ENCODE measurements at places on chromosomes 12 and 14.

GRCh38 chr14:102902523-102903247 is 19.8 kb upstream of the AMN start:
- no peak for DNase-seq

DNA sequence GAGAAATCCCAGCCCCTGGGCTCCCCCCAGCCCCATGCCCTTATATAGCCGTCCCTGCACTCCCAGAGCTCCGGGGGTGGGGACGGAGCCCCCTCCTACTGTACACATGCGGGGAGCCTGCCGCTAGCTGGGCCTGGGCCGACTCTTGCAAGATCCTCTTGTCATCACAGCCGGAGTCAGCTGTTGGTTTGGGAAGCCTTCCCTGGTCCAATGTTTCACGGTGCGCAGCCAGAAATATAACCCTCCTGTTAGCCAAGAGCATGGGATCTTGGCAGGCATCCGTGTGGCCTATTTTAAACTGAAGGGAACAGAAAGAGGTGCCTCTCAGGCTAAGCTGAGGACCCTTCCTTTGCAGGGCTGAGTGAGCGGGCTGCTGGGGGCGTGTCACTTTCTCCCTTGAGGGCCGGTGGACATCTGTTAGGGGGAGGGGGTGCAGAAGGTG is 175.3 kb downstream of the TSPAN9 start:
- no peak for DNase-seq

DNA sequence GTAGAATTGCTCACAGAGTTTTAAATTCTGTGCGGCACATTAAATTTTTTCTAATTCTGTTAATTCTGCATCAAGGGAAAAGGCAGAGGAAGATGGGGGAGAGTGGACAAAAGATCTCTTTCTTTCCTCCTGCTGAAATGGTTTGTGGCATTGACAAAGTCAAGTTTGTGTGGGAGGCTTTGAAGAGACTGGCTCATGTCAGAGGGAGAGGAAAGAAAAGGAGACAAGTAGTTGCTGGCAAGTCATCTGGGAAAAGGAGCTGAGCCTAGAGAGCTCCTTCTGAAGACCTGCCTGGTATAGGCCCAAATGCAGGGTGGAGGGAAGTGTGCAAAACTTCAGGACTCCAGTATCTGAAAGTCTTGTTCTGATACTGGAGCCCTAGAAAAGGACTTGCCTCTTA is 36.3 kb downstream of the TTLL5 start:
- no peak for DNase-seq

DNA sequence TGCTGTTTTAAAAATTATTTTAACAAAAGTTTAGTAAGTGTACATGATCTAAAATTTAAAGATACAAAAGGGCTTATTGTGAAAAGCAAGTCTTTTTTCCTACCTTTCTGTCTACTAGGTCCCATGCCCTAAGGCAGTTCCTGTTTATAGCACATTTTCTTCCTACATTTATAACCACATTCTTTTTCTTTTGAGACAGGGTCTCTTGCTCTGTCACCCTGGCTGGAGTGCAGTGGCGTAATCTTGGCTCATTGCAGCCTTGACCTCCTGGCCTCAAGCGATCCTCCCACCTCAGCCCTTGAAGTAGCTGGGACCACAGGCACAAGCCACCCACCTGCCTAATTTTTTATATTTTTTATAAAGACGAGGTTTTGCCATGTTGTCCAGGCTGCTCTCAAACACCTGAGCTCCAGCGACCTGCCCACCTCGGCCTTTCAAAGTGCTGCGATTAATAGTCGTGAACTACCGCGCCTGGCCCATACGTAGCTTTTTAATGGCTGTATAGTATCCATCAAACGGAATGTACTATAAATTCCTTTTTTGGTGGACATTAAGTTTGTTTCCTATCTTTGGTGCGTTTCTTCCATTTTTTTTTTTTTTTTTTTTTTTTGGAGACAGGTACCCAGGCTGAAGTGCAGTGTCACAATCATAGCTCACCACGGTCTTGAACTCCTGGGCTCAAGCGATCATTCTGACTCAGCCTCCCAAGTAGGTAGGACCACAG is 20.9 kb downstream of the FRS2 start:
- no peak for DNase-seq

DNA sequence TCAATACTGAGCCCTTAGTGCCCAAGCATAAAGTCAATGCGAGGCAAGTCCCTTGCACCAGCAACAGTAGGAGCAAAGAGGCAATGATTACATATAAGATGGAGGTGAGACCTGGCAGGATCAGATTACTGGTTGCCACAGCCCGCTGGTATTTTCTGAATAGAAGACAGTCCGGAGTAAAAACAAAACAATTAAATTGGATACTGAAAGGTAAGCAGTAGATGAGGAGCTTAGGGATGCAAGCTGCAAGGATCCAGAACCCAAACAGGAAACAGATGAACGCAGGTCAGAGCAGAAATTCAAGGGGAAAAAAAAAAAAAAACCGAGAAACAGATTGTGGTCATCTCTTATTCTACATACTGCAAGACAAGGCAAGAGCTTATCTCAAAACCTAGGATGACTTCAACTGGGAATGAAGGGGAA is 119.6 kb downstream of the MED13L start:
- no peak for DNase-seq

- DNase-seq: no peak
Measured at GRCh38 chr14:25006961-25007795, 42.8 kb downstream of the STXBP6 start.

GRCh38 chr12:124172636-124173035 is 122.3 kb upstream of the RFLNA start:
- DNase-seq: no peak

- DNase-seq: no peak
Measured at GRCh38 chr12:32159925-32160324, 53.3 kb downstream of the BICD1 start.

DNA sequence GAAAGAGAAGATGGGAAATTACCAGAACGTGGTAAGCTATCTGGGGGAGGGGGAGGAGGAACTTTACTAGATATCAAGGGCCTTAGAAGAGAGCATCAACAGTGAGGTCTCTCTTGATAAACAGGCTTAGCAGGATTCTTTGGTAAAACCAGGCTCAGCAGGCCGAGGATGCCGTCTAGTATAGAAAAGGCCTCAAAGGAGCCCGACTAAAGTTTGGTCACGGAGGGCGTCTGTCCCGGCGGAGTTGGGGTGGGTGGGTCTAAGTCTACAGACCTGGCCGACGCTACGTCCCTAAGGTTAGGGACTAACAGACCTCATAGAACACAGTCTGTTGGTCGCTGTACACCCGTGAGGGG is 538 bp upstream of the TIGAR start:
- no peak for DNase-seq

DNA sequence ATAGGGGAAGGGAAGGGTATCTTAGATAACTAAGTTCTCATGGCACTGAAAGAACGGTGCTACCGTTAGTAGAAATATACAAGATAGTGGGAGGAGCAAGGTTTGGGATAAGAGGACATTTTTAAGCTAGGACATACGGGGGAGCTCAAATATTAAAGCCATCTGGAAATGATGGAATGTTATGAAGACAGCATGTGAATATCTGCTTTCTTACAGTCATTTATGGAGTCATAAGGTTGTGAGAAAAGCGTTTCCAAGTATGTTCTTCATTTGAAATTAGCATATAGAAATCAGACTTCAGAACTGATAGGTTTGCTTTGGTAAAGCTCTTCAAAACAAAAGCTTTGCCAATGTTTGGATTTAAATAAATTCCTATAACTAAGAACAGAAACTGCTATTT is 62.3 kb downstream of the OTOGL start:
- DNase-seq: no peak

GRCh38 chr12:57158665-57159064 is 11.2 kb upstream of the LRP1-AS start:
- no peak for DNase-seq

DNA sequence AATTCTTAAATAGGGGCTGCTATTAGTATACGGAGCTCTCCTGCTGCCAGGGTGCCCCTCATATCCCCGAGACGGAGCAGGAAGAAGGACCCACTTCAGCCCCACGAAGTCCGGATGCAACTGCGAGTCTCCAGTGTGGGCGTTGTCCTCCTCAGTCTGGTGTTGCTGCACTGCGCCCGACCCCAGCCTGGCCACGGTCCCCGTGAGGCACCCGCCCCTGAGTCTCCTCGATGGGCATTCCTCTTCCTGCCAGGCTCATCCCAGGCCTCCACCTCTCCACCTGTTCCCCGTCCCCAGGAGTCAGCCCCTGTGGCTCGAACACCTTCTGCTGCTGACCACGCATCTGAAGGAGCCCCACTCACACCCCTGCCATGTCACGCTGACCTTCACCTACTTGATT is 68.1 kb upstream of the SFSWAP start:
- DNase-seq: no peak

- DNase-seq: no peak
Measured at GRCh38 chr12:31876568-31877424, 82.4 kb upstream of the RESF1 start.

- peak; percentile 35 for DNase-seq
Measured at GRCh38 chr12:76144245-76144549, 59.7 kb upstream of the NAP1L1 start.

- no peak for DNase-seq
Measured at GRCh38 chr14:71711619-71712018, 220.6 kb upstream of the RGS6 start.

GRCh38 chr12:82688035-82688501 is 1.4 kb downstream of the TMTC2 start:
- DNase-seq: no peak

- DNase-seq: no peak
Measured at GRCh38 chr14:53567236-53567780, 389.3 kb downstream of the BMP4 start.

- no peak for DNase-seq
Measured at GRCh38 chr12:46005151-46005797, 14.9 kb upstream of the SCAF11 start.

DNA sequence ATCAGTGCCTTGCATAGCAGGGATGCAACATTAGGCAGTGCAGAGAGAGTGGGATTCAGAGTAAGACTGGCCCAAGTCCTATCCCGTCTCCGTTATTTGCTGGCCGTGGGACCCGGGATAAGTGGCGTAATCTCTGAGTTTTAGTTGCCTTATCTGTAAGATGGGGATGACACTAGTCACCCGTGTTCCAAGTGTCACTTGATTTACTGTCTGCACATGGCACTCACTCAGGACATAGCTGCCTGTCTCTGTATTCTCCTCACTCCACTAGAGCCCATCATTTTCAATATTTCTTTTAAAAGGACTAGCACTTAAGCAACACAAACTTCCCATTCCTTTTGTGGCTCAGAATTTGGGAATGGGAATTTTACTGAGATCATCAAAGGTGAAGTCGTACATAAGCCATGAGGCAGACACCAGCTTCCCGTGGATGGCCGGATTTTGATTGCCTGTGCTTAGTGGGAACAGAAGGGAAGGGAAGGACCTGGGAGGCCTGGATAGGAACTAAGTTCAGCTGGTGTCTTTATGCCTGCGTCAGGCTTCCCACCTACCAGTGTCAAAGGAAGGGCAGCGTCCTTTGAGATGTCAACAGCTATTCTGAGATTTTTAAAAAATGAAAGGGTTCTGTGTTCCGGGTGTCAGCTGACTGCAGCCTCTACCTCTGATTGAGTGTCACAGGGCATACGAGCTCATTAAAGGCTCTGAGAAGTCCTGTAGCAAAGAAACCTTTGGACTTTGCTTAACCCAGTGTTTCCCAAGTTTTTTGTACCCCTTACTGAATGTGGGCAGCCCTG is 361.4 kb downstream of the CACNA1C start:
- no peak for DNase-seq

- DNase-seq: no peak
Measured at GRCh38 chr12:45928309-45928708, 62.1 kb downstream of the SCAF11 start.

Data from stimulated activated CD4-positive, alpha-beta T cell treated with anti-CD3 and anti-CD28 coated beads, Interleukin-4, amount 100 ng/mL, for 24 hours (primary cell).